ENCODE measurements at places on chromosomes 13 and 19.

GRCh38 chr13:109131698-109132257 is 502.4 kb downstream of the MYO16 start:
- peak; percentile 96 for DNase-seq

GRCh38 chr13:75410207-75410606 is 71.8 kb downstream of the TBC1D4 start:
- no peak for DNase-seq

- no peak for DNase-seq
Measured at GRCh38 chr13:88031980-88032559, 360.9 kb downstream of the SLITRK5 start.

GRCh38 chr19:53958823-53959757 is 3.6 kb upstream of the CACNG8 start:
- no peak for DNase-seq

GRCh38 chr13:43370842-43371241 is 347.5 kb downstream of the DNAJC15 start:
- no peak for DNase-seq

DNA sequence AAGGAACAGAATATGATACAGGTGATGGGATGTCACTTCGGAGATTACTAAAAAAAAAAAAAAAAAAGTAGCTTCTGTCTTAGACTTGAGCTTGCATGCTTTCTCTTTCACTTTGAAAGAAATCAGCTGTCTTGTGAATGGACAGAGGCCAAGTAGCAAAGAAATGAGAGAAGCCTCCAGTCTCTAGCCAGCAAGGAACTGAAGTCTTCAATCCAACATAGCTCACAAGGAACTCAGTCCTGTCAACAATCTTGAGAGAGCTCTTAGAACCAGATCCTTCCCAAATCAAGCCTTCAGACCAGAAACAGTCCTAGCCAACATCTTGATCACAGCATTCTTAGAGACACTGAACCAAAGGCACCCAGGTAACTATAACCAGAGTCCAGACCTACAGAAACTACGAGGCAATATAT is 7.7 kb downstream of the N4BP2L2 start:
- DNase-seq = no peak

DNA sequence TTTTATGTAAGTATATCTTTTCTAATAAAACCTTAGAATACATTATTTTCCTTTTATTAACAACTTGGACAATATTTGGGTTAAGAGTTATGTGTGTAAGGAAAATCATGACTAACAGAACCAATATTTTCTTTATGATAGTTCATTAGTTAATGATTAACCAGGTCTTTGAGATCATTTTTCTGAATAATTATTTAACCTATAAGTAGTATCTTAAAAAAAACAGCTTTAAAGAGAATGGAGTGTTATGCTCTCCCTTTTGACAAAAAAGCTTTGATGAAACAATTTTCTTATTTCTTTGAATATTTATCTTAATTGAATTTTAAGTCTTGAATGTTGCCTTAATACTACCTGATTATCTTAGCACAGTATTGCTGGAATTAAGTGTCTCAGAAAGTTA is 3.8 kb downstream of the SLAIN1 start:
- DNase-seq = no peak

DNA sequence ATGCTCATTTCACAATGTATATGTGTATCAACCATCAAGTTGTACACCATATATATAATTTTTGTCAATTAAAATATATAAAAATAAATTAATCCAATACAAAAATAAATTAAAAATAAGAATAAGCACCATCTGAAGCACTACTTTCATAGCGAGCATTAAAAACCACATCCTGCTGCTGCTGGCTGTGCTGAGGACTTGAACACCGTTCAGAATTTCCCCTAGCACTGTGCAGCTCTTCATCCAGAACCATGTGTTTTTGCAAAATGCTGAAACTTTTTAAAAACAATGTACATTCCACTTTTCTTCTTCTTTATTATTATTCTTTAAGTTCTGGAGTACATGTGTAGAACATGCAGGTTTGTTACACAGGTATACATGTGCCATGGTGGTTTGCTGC is 40.0 kb upstream of the FOXO1 start:
- DNase-seq = no peak

- DNase-seq = no peak
Measured at GRCh38 chr13:21717817-21718216, 46.9 kb downstream of the FGF9 start.

DNA sequence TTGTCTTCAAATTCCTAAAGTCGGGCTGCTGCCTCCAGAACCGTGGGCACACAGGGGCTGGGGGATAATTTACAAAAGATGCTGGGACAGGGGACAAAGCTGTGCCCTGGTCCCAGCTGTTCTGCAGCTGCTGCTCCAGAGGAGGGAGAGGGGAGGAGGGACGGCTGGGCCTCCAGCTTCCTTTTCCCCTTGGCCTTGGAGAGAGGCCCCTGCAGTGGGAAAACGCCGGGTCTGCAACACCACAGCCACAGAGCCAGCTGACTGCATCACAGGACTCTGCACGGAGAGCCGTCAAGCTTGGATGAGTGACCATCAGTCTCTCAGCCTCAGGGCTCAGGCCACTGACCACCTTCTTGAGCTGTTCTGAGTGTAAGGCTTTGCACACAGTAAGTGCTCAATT is 6.1 kb downstream of the DOCK6 start:
- peak; percentile 13 for DNase-seq
